ENCODE measurements at places on chromosomes 11 and 22. TPM values are rescaled to one million over a fixed set of nuclear protein-coding genes. Genes with fewer than 3 reads are reported as not detected.

Gene TUBGCP6
- total RNA-seq, result 62.0 TPM

DNA sequence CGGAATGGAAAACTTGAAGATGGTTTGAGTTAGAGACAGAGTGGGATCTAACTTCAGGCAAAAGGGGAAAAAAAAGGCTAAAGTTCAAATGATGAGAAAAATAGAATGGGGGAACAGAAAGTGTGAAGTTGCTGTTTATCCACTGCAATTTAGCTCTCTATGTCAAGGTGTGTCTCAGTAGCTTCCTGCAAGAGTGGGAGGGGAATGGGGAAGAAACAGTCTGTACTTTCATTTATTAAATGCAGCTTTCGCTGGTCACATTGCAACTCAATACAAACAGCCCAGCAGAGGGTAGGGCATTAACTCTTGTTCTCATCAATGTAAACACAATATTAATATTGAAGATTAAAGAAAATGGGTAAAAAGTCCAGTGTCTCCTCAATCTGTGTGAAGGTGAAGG, 214.7 kb upstream of the SYN3 start:
- H3K27ac ChIP-seq, result no peak overlapping the region
- no peak for DNase-seq
- H3K4me1 ChIP-seq, result peaks cover 22% of the 10 kb centered on the region
- no peak overlapping the region for H3K4me3 ChIP-seq
- H3K27me3 ChIP-seq, result no peaks in the 10 kb centered on the region

- H3K36me3 ChIP-seq, result no peaks in the 10 kb centered on the region
- DNase-seq, result no peak
- H3K27me3 ChIP-seq, result peaks cover 25% of the 10 kb centered on the region
- no peak overlapping the region for H3K4me3 ChIP-seq
- H3K27ac ChIP-seq, result no peak overlapping the region
Measured at GRCh38 chr11:70251659-70252321, 18.7 kb upstream of the PPFIA1 start.

GRCh38 chr11:76759092-76759491, 24.1 kb upstream of the TSKU start:
- H3K27ac ChIP-seq, result no peak overlapping the region
- H3K4me3 ChIP-seq, result no peak overlapping the region
- peaks cover 4% of the 10 kb centered on the region for H3K4me1 ChIP-seq
- no peak for DNase-seq
- H3K27me3 ChIP-seq, result peaks cover 11% of the 10 kb centered on the region
- no peaks in the 10 kb centered on the region for H3K36me3 ChIP-seq

- H3K4me1 ChIP-seq, result peaks cover 3% of the 10 kb centered on the region
- H3K36me3 ChIP-seq, result no peaks in the 10 kb centered on the region
- peaks cover 40% of the 10 kb centered on the region for H3K27me3 ChIP-seq
- H3K27ac ChIP-seq, result no peak within 1 kb of the TSS
- H3K4me3 ChIP-seq, result peak within 1 kb of the TSS; percentile 41
- DNase-seq, result peak; percentile 34
Measured at GRCh38 chr11:30016588-30017363, at the start of gene KCNA4. KCNA4 (minus strand) TSS chr11:30017030; CDS start chr11:30012678, 4,352 bp downstream.

- H3K27me3 ChIP-seq, result peaks cover 31% of the 10 kb centered on the region
- H3K4me1 ChIP-seq, result peaks cover 12% of the 10 kb centered on the region
- no peaks in the 10 kb centered on the region for H3K36me3 ChIP-seq
- peak overlapping the region; percentile 94 for H3K27ac ChIP-seq
Measured at GRCh38 chr11:16604794-16605388, 133.6 kb upstream of the C11orf58 start.

GRCh38 chr11:45285250-45285828, 802 bp downstream of the SYT13 start:
- DNase-seq, result no peak
- peaks cover 17% of the 10 kb centered on the region for H3K4me1 ChIP-seq
- peak overlapping the region; percentile 75 for H3K4me3 ChIP-seq
- H3K27ac ChIP-seq, result no peak overlapping the region

Gene ISX
- total RNA-seq, result 8.9 TPM

Gene GAL3ST1
- 21.6 TPM for total RNA-seq

Gene NELL1
- total RNA-seq, result 2.2 TPM

Gene LRRC32
- total RNA-seq, result 0.14 TPM

GRCh38 chr11:119181677-119182412, 3.4 kb upstream of the NHERF4 start:
- H3K4me3 ChIP-seq, result no peak overlapping the region
- H3K4me1 ChIP-seq, result peaks cover 14% of the 10 kb centered on the region
- no peak overlapping the region for H3K27ac ChIP-seq
- H3K36me3 ChIP-seq, result peaks cover 2% of the 10 kb centered on the region

DNA sequence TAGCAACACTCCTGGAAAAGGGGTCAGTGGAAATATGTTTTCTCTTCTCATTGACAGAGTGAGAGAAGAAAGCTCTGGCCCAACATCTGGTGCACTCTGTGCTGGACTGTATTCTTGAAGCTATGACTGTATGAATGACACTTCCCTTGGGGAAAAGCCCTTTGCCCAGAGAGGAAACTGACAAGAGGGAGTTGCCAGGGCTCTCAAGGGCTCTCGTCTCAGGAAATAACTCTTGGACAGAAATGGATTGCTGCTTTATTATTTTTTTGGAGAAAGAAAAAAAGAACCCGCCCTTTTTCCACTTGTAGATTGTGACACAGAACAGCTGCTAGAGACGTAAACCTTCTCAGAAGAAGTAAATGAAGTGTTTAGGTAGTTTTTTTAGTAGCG, 11.4 kb downstream of the ETS1 start:
- H3K4me1 ChIP-seq, result peaks cover 5% of the 10 kb centered on the region
- peaks cover 78% of the 10 kb centered on the region for H3K27me3 ChIP-seq
- no peak for DNase-seq
- H3K27ac ChIP-seq, result no peak overlapping the region
